ENCODE measurements at places on chromosomes 16 and 17. TPM values are rescaled to one million over a fixed set of nuclear protein-coding genes. Genes with fewer than 3 reads are reported as not detected.

The FGF11 gene
- total RNA-seq: 1.8 TPM

The TBC1D3C gene
- total RNA-seq: not detected

The LCAT gene
- total RNA-seq: 11.2 TPM

The KRTAP9-8 gene
- not detected for total RNA-seq

The REXO5 gene
- total RNA-seq: 7.0 TPM

The KRT39 gene
- total RNA-seq: not detected

The DHRS7C gene
- total RNA-seq: not detected

The TP53TG3F gene
- not detected for total RNA-seq

The RNPS1 gene
- total RNA-seq: 69.3 TPM

The FBXO39 gene
- total RNA-seq: 0.97 TPM

The KRTAP4-4 gene
- not detected for total RNA-seq

The PSMD7 gene
- total RNA-seq: 61.7 TPM

The NOTUM gene
- total RNA-seq: not detected

The TMC8 gene
- not detected for total RNA-seq

The C1QTNF1 gene
- total RNA-seq: 24.7 TPM

The KRTAP2-2 gene
- not detected for total RNA-seq

The P4HB gene
- total RNA-seq: 1,150 TPM

The ZNF594 gene
- total RNA-seq: 9.6 TPM

The TBC1D3D gene
- not detected for total RNA-seq

The RRAD gene
- total RNA-seq: 23.2 TPM

The PRR15L gene
- not detected for total RNA-seq

The METRN gene
- total RNA-seq: 48.5 TPM

The GID4 gene
- total RNA-seq: 10.8 TPM

The UNC13D gene
- total RNA-seq: 0.97 TPM

The HAGHL gene
- 20.5 TPM for total RNA-seq

The HIGD1B gene
- total RNA-seq: not detected

Data from hair follicle dermal papilla cell (primary cell).